CMK (cell line): ENCODE measurements at places on chromosomes 12 and 14.

DNA sequence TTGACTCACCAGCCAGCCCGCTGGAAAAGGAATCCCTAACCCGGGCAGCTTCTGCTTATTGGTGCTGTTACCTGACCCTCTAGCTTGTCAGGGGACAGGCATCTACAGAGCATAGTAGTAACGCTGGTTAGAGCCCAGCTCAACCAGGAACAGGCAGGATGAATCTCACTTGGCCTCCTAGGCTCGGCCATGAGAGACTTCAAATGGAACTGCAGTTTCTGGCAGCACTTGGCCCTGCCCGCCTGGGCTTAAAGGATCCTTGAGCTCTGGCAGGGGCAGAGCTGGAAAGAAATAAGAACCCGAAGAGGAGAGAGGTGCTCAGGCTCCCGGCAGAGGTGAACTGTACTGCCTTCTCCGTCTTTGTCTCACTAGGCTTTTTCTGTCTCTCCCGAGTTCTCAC, 2.3 kb upstream of the LHX5 start:
- DNase-seq = no peak

DNA sequence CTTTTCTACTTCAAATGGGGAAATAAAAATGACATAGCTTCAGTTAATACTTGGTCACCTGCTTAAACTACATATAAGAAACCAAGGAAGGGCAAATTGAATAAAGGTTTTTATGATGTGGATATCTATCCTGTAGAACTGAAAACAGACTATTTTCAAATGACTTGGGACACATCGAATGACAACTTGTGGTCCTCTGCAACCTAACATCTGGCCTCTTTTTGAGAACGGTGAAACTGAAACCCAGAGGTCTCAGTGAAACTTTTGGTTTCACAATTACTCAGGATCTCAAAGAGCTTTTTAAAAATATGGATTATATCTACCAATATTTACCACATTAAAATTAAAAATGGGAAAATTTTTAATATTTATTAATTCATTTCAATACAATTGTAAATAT, 65.2 kb downstream of the PPP2R5E start:
- no peak for DNase-seq

- no peak for DNase-seq
Observed at GRCh38 chr12:24560192-24560775, 388.6 kb downstream of the BCAT1 start.

DNA sequence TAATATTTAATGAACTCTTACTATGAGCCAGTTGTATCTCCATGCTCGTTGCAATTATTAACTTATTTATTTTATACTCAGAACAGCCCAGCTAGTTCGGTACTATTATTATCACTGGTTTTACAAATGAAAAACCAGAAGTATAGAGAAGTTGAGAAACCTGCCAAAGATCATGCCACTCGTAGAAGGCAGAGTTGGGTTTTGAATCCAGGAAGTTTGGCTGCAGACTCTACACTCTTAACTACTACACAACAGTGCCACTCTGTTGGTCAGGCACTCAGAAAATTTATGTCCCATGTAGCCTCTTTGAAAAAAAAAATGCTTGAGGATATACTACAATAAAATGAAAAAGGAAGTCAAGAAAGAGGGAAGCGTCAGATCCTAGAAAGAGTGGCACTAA, 71.5 kb upstream of the ARID2 start:
- no peak for DNase-seq

DNA sequence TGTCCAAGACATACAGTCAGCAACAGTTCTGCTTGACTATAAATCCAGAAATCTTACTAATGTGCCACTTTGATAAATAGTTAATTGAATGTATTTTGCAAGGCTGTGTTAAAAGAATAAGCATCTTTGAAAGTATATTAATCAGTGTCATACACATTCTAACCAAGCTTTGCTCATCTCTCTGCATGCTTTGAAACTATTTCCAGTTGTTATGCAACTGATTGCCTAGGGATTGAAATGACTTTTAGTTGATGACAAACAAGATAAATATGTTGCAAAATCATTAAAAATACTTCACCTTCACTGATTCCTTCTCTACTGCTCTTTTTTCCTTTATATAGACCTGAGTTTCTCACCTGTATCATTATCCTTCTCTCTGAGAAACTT, 91.3 kb downstream of the AEBP2 start:
- no peak for DNase-seq

GRCh38 chr12:9940375-9940774, 8.2 kb upstream of the CLEC2A start:
- no peak for DNase-seq
